ENCODE measurements at places on chromosomes 2 and 18.

GRCh38 chr18:37624318-37624717 lies 58.7 kb upstream of the CELF4 start:
- DNase-seq: no peak

- DNase-seq: peak; percentile 87
These were observed 176.4 kb downstream of the AGAP1 start for GRCh38 chr2:235669983-235670962.

DNA sequence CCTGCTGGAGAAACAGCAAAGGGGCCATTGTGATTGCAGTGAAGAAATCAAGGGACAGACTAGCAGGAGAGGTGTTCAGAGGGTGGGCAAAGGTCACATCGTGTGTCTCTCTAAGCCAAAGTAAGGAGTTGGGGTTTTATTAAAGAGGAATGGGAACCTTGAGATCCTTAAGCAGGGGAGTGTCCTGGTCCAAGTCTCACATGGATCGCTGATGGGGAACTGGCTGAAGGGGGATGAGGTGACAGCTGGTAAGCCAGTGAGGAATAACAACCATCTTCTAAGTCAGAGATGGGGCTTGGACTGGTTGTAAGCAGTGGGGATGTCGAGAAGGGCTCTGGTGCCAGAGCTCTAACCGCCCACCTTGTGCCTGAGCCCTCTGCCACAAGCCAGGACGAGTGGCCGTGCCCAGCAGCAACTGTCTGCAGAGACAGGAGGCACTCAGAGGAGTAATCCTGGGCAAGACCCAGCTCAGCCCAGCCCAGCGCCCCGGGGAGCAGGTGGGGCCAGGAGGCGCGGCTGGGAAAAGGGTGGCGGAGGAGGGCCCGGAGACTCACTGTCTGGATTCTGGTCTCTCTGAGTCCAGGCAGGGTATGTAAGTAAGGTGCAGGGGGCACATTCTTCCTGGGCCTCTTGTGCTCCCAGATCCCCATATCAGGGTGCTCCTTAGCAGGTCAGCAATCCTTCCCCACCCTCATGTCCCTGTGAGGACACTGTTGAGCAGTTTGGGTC lies 13.7 kb downstream of the WNT10A start:
- DNase-seq: no peak

DNA sequence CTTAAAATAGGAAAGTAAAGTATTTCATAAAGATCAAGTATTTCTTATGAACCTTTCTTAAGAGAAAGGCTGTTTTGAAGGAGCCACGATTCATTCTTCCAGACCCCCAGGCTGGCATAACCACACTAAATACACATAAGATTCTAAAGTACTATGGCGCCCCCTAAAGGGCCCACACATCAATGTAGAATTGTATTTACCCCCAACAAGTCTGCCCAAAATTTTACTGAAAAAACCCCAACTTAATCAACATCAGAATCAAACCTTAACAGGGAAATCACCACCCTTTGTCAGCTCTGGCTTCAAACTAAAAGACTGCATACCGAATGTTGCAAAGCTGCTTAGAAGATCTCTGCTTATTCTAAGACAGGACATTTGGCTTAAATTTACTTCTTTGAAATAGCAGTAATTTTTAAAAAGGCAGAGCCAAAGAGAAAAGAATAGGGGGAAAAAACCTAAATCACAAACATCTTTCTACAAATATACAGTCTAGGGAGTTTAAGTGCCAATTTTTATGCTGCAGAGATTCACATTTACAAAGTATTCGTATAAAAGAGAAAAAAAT lies 20.4 kb upstream of the BCL2 start:
- DNase-seq: no peak

DNA sequence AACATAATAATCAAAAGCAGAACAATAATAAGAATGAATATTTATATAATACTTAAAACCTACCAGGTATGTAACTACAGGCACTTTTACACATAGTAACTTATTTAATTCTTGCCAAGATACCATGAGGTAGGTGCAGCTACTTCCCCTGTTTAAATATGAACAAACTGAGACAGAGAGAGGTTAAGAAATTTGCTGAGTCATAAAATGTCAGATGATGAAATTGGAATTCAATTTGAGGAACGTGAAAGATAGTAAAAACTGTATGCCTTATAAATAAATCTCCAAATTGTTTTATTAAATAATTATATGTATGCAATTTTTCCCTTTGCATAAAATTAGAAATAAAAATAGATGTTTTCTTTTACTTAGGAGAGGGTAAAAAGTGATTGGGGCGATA lies 1103.3 kb upstream of the NRXN1 start:
- DNase-seq: no peak

- peak; percentile 23 for DNase-seq
These were observed 190.7 kb upstream of the CXCR4 start for GRCh38 chr2:136308611-136309010.

GRCh38 chr18:34083910-34084535 lies 140.7 kb downstream of the NOL4 start:
- DNase-seq: peak; percentile 4
